ENCODE measurements at places on chromosomes 1 and 21.

DNA sequence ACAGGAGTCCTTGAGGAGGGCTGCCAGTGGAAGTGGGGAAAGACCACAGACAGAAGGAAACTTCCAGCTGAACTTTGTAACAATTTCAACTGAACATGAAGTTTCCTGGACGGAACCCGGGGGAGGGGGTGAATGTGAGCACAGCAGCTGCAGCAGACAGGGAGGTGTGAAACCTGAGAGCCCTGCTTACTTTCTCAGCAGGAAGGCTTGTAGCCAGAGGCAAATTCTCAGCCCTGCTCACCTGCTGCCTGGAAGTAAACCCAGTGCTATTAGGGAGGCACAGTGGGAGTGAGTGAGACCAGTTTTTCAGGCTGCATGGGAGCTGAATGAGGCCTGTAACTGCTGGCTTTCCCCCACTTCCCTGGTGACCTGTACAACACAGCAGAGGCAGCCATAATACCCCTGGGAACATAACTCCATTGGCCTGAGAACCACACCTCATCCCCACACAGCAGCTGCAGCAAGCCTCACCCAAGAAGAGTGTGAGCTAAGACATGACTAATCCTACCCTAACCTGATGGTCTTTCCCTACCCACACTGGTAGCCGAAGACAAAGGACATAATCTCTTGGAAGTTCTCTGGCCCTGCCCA is 9.6 kb upstream of the SPRR2F start:
- DNase-seq, result no peak

DNA sequence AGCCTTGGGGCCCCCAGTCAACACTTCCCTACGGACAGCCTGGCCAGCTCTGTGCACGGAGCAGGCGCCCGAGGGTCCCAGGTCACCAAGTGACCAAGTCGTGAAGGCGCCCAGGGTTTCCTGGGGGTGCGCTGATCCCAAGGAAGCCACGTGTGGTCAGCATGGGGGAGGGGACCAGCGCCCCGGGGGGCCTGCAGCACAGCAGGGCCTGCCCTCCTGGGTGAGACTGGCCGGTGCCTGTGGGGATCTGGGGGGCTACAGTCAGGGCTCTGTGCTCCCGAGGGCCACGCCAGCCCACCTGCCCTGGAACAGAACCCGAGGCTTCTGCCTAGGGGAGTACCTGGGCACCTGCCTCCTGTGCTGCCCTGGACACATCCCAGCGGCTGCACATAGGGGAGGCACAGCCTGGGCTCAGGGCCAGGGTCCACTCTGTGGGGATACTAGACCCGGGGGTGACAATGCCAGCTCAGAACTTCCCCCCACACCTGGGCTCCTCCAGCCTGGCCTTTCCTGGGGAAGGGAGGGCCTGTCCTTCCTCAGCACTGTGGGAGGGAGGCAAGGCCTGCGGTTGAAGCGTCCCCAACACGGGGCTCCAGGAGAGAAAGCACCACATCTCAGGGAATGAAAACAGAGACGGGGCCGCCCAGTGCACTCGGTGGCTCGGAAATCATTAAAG is 6.2 kb upstream of the POFUT2 start:
- no peak for DNase-seq

DNA sequence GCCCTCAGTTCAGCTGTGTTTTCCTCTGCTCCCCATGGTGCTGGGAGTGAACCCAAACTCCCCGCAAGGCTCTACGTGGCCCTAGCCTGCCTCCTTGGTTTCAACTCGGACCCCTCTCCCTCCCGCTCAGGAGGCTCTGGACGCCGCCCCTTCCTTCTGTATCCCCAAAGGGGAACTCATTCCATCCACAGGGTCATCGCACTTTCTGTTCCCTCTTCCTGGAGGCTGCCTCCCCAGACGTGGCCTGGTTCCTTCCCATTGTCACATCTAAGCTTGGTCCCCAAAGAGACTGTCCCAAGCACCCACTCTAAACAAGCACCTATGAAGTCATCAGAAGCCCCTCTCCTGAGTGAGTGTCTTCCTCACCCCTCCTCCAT is 10.9 kb downstream of the KCNAB2 start:
- DNase-seq, result no peak

DNA sequence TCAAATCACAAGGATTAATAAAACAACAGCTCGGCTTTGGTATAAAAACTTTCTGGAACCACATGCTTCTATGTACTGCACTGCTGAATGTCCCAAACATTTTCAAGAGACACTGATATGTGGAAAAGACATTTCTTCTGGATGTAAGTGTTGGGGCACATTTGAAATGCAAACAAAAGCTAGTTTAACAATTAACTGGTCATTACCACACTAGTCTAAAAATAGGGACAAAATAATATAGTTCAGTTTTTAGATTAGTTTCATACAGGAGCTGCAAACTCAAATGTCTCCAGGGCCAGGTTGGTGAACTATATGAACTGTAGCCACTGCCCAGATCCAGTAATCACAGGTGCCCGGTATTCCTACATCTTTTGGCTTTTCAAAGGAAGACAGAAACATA is 3.2 kb downstream of the IL23R start:
- DNase-seq, result no peak

GRCh38 chr1:216448011-216448510 is 24.8 kb upstream of the USH2A start:
- no peak for DNase-seq

DNA sequence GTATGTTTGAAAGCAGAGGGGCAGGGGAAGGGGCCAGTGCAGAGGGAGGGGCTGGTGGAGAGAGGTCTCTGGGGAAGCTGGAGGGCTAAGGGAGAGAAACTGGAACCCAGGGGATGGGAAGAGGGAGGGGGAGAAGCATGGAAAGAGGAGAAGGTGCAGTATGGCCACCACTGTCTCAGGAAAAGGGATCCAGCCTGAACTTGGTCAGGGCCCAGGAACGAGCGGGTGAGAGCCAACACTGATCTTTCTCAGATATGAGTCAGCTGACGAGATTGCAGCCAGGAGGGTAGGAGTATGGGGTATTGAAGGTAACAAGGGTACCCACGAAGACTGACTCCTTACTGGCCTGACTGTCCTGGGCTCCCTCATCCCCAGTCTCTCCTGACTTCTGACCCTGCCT is 18.0 kb downstream of the TIE1 start:
- DNase-seq, result no peak

DNA sequence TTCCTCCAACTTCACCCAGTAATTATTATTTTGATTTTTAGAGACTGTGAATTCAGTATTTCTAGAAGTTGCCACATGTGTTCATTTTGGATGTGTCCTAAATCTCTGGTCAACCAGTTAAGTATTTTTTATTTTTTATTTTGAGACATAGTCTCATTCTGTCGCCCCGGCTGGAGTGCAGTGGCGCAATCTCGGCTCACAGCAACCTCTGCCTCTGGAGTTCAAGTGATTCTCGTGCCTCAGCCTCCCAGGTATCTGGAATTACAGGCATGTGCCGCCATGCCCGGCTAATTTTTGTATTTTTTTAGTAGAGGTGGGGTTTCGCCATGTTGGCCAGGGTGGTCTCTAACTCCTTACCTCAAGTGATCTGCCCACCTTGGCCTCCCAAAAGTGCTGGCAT is 8.0 kb downstream of the MACF1 start:
- no peak for DNase-seq

GRCh38 chr1:89632657-89633247 is at the start of gene LRRC8C:
Gene LRRC8C (plus strand): TSS chr1:89633120. CDS start chr1:89686474, 53,354 bp downstream.
- peak; percentile 91 for DNase-seq

- no peak for DNase-seq
Measured at GRCh38 chr1:25912076-25912831, 6.0 kb upstream of the STMN1 start.

- no peak for DNase-seq
Measured at GRCh38 chr1:209341146-209341545, 242.4 kb upstream of the CAMK1G start.

GRCh38 chr1:163171826-163172225 is 30.9 kb downstream of the RGS5 start:
- DNase-seq, result no peak

DNA sequence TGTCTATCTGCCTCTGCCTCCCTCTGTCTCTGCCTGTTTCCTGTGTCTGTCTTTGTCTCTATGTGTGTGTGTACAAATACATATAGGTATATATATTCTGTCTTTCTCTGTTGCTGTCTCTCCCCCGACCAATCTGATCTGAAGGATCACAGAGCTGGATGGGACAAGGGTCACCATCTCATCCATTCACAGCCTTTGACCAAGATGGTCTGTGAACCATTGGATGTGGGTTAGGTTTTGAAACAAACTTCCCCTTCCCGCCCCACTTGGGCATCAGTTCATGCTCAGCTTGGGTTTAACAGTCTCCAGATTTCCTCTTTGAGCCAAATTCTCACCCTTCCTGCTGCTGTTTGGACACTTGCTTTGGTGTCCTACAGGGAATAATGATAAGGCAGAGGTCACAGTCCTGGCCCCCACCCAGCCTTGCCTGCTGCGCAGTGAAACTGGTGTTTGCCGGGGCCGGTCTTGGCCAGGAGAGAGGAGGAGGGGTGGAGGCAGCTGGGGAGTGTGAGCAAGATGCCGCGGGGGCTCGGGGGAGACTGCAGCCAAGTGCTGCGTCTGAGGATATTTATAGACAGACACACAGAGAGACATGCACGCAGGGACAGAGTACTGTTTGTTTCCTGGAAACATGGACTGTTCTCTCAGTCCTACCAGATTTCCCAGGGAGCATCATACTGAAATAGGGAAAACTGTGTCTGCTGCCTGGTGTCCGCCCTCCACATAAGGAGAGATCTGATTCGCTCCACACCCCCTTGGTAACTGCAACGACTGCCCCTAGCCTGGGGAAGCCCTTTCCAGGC is 27.0 kb upstream of the BTG2 start:
- no peak for DNase-seq

GRCh38 chr1:11998636-11999035 is 18.4 kb downstream of the MFN2 start:
- DNase-seq, result no peak

- DNase-seq, result no peak
Measured at GRCh38 chr1:245118066-245118465, 36.7 kb upstream of the KIF26B start.

- no peak for DNase-seq
Measured at GRCh38 chr1:237012361-237012760, 8.1 kb upstream of the MT1HL1 start.

- DNase-seq, result no peak
Measured at GRCh38 chr21:28421716-28422524, 570.8 kb downstream of the LTN1 start.

DNA sequence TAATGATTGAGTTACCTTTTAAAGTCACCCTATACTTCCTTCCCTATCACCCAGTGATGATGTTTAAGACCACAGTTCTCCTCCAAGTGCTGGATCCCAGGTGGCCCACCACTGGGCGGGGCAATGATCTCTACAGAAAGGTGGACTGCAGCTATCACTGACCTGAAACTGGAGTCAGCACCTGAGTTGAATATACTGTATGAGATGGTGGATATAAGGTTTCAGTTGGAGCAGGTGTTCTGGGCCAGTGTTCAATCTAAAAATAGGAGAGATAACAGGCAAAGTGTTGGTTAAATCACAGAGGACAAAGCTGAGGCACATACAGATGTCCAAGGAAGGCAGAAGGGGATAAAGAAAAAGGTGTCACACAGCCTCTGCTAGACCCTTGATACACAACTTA is 96.6 kb downstream of the SIPA1L2 start:
- DNase-seq, result no peak

DNA sequence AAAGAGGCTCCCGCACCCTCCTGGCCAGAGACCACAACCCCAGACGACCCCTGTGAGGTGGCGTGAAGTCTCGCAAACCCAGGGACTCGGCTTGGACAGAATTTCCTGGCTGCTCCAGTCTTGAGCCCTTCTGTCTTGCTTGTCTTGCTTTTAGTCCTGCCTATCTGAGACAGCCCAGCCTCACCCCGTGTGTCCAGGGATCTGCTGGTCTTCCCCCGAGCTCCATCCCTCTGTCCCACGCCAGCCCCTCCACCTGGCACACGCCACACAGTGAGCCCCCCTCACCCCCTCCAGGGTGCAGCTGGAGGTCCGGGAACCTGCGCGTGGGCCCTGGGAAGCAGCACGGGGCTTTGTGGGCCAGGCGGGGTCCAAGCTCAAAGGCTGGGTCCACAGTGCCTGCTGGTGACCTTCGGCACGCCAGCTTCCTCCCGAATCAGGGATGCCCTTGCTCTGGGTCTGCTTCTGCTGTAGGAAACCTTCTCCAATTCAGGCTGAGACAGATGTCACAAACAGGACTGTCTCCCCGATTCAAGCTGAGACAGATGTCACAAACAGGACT is 97.1 kb downstream of the SIK1 start:
- DNase-seq, result no peak

- DNase-seq, result no peak
Measured at GRCh38 chr21:34921151-34921550, 128.0 kb downstream of the RUNX1 start.

DNA sequence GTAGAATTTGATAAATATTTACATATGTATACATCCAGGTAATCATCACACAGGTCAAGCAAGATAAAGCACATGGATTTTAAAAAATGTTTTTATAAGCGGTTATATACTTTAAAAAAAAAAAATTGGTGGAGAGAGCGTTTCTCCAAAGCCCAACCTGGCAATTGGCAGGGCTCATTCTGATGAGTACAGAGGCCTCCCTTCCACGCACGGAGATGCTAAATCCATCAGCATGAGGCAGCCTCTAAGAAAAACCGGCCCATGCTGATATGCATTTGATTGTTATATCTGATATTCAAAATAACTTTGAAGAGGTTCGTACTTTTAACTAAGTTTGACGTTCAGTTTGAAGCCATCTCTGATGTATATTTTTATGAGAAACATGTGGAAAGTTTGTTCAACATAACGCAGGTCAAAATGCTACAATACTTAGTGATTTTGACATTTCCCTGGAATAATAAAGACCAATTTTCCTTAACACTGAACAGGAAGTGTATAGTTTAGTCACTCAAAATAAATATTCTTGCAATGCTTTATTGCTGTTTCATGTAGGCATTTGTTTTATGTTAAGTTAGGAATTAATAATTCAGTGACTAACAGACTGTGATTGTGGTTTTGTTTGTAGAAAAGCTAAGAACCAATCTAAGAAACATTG is 151.7 kb downstream of the NR5A2 start:
- no peak for DNase-seq

GRCh38 chr1:10649517-10650201 is 146.8 kb downstream of the CASZ1 start:
- DNase-seq, result no peak
